ENCODE measurements at places on chromosomes 6 and 20. TPM values are rescaled to one million over a fixed set of nuclear protein-coding genes. Genes with fewer than 3 reads are reported as not detected.

Gene HAO1
- not detected for total RNA-seq

Gene MUC21
- total RNA-seq = not detected

Gene FOXQ1
- 2.5 TPM for total RNA-seq

Gene COMMD7
- 61.4 TPM for total RNA-seq

Gene LTB
- 0.50 TPM for total RNA-seq

Gene EYS
- total RNA-seq = 0.05 TPM

Gene SLC16A10
- total RNA-seq = 0.28 TPM

Gene SPATA25
- total RNA-seq = 0.70 TPM

Gene MYT1
- total RNA-seq = 0.11 TPM

Gene RALGAPA2
- total RNA-seq = 2.1 TPM

Gene SNAP25
- total RNA-seq = 22.0 TPM

Gene CDSN
- total RNA-seq = not detected

Gene ZC2HC1B
- not detected for total RNA-seq

Gene PXDC1
- 19.4 TPM for total RNA-seq

Gene SYCP2L
- total RNA-seq = 3.2 TPM

Gene LRRN4
- not detected for total RNA-seq

Gene GCM1
- not detected for total RNA-seq

Gene ASIP
- total RNA-seq = not detected

Gene ADGRF4
- total RNA-seq = 8.1 TPM

Gene PRL
- not detected for total RNA-seq

Gene PREX1
- 13.5 TPM for total RNA-seq

Gene TUBB1
- not detected for total RNA-seq

Gene TMEM244
- not detected for total RNA-seq

Gene HSPA12B
- total RNA-seq = 0.53 TPM

Gene BNIP5
- not detected for total RNA-seq

Gene DPPA5
- total RNA-seq = not detected

Gene TREM1
- total RNA-seq = 0.30 TPM

Gene PHACTR1
- 0.05 TPM for total RNA-seq

Gene SUPT3H
- 4.8 TPM for total RNA-seq

Gene PNRC1
- 17.9 TPM for total RNA-seq

Gene PGC
- total RNA-seq = not detected

Gene TSBP1
- total RNA-seq = not detected

Gene ECT2L
- not detected for total RNA-seq

Gene ADRM1
- 159 TPM for total RNA-seq

Gene RGS19
- total RNA-seq = 22.3 TPM

Gene FAM83C
- total RNA-seq = not detected

Gene TCF15
- not detected for total RNA-seq

Gene BTN1A1
- total RNA-seq = not detected

Measured in A549 treated with DMSO at 1 μM for 4 hours (cell line).